Activated CD4-positive, alpha-beta T cell treated with anti-CD3 and anti-CD28 coated beads, Interleukin-2, amount 50 U/mL, for 4 hours (primary cell): ENCODE measurements at places on chromosomes 11 and 22.

DNA sequence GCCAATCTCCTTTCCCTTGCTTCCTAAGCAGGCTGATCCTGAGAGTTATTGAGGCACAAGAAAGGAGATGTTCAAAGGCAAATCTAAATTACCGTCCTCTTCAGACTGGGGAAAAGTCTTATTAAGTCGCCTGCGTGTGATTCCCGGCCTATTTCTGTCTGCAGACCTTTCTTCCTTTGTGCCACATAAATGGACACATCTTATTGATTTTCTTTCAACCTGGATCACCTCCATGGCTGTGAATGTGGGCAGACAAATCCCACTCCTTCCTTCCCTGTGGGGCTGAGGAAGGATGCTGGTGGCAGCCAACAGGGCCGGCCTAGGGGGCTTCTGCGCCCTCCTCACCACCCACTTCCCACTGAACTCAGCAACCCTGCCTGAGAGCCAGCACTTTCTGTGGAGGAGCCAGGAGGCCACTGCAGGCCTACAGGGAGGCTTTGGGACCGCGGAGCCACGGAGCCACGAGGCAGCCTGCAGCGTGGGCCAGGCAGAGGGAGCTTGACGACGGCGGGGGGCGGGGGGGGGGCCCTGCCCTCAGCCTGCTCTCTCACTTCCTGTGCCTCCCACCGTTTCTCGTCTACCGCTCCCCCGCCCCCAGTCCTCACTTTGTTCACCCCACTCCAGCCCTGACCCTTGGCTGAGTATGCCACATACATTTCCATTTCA is 73.6 kb upstream of the LMO1 start:
- DNase-seq: no peak

- DNase-seq: no peak
Measured at GRCh38 chr11:96827164-96827563, 437.4 kb downstream of the JRKL start.

- peak; percentile 40 for DNase-seq
Measured at GRCh38 chr11:19071255-19071654, 10.7 kb upstream of the MRGPRX2 start.

DNA sequence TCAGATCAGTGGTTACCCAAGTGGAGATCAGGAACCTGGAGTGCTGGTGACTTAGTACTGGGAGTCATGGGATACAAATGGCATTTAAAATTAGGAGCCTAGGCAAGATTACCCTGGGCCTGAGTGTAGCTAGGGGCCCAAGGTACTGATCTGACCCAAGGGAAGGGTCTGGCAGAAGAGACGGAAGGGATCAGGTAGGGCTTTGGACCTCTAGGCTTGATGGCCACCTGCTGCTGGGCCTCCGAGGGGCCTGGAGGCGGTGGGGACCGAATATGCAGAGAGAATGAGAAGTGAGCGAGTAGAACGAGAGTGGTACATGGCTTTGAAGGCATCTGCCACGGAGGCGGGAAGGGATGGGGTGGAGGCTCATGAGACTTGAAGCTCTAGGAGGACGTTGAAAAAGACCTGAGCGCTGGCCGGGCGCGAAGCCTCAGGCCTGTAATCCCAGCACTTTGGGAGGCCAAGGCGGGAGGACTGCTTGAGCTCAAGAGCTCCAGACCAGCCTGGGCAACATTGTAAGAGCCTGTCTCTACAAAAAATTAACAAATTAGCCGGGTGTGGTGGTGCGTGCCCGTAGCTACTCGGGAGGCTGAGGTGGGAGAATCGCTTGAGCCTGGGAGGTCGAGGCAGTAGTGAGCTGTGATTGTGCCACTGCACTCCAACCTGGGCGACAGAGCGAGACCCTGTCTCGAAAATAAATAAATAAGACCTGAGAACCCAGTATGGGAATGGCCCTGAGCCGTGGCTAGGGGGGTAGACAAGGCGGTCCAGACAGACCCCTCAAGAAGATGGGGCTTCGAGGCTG is 563 bp upstream of the PPIL2 start:
- DNase-seq: no peak

GRCh38 chr22:40224702-40225101 is 47.0 kb downstream of the TNRC6B start:
- peak; percentile 54 for DNase-seq

DNA sequence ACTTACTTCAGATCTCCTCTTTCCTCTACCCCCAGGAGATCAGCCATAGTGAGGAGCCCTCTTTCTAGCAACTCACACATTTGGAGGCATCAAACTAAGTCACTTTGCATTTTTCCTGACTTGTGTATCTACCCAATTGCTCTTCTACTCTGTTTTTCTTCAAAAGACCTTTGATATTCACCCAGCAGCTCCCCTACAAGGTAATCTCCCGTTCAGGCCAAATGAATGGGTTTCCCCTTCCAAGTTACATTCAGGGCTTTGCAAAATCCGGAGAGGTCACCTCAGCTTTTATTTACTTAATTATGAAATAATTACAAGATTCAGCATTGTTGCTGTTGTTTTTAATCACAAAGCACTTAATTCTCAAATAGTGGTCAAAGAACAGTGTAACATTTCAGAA is 6.1 kb downstream of the LARGE1 start:
- no peak for DNase-seq

GRCh38 chr11:65973439-65974110 is 12.0 kb downstream of the SART1 start:
- DNase-seq: no peak

DNA sequence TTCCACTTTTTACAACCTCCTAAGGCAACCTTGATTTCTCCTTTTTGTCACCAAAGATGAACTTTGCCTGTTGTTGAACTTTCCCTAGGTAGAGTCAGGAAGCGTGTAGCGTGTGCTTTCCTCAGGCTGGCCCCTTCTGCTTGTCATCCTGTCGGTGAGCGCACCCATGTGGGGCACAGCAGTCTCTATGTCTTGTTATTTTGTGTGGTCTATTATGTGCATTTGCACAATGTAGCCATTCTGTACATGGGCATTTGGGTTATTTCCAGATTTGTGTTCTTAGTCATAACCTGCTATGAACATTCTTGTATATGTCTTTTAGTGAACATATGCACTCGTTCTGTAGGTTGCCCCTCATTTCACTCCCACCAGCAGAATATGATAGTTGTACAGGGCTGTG is 34.9 kb downstream of the CABIN1 start:
- no peak for DNase-seq

DNA sequence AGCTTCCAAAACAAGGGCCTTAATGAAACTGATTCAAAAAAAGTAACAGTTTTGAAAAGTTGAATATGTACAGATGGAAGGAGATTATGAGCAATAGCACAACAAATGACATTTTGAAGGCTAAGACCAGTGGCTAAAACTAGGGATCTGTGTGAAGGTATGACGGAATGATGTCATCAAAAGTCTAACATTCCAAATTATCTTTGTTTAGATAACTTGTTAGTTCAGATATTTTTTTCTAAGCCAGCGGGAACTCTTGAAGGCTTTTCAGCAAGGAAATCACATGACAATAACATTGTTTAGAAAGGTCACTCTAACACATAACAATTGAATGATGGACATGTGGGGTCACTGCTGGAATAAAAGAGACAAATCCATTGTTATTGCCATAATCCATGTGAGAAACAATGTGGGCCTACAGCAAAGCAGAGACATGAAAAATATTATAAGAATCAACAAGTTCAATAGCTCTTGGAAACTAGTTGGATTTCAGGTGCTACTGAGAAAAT is 260.5 kb downstream of the CASP12 start:
- no peak for DNase-seq

DNA sequence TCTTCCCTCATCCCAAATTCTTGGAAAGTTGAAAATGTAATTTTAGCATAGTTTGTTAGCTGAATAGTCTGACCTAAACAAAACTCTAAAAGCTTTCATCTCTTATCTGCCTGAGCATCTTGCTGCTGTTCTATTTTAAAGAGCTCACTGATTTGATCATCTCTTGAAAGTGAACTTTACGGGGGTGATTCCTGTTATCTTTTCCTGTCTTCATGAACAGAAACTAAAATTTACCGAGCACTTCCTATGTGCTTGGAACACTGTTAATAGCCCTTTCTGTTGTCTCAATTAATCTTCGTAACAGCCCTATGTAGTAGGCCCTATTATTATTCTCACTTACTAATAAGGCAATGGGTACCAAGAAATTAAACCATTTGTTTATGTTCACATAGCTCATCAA is 12.3 kb downstream of the AMOTL1 start:
- no peak for DNase-seq

GRCh38 chr22:29270475-29271271 is 2.6 kb downstream of the EWSR1 start:
- DNase-seq: no peak

- no peak for DNase-seq
Measured at GRCh38 chr11:95762534-95762933, 27.0 kb downstream of the FAM76B start.

GRCh38 chr22:24859587-24859986 is 53.6 kb downstream of the SGSM1 start:
- DNase-seq: no peak

GRCh38 chr11:102144357-102145355 is 34.4 kb downstream of the YAP1 start:
- DNase-seq: no peak

DNA sequence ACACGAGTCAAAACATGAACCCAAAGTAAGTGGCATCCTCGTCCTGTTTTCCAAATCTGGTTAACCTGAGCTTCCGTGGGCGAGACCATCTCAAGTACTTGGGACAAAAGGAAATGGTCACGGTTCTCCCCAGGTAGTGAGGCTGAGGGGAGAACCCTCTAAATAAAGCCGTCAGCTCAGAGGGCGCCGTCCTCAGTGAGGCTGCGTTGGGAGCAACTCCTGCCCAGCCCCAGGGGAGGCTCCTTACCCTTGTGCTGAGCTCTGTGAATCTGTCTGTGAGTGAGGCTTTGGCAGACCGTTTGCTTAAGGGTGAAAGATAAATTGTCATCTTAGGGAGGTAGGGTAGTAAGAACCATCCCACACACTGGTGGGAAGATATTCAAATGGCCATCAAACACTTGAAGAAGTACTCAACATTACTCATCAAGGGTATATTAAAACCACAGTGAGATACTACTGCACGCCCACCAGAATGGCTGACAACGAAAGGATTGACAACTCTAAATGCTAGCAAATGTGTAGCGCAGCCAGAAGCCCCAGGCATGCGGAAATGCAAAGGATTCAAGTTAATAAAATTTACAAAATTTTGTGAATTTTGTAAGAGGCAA is 321.0 kb downstream of the TBC1D22A start:
- no peak for DNase-seq

DNA sequence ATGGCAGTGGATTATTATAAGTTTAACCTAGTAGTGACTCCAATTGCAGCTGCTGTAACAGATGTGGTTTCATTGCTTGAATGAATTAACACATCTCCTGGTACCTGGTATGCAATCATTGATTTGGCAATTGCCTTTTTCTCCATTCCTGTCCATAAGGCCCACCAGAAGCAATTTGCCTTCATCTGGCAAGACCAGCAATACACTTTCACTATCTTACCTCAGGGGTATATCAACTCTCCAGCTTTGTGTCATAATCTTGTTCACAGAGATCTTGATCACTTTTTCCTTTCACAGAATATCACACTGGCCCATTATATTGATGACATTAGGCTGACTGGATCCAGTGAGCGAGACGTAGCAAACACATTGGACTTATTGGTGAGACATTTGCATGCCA is 128.7 kb upstream of the ZC3H12C start:
- no peak for DNase-seq

- no peak for DNase-seq
Measured at GRCh38 chr11:6574816-6575715, 28.4 kb downstream of the RRP8 start.

GRCh38 chr11:70952191-70952590 is 300.2 kb downstream of the SHANK2 start:
- DNase-seq: no peak

DNA sequence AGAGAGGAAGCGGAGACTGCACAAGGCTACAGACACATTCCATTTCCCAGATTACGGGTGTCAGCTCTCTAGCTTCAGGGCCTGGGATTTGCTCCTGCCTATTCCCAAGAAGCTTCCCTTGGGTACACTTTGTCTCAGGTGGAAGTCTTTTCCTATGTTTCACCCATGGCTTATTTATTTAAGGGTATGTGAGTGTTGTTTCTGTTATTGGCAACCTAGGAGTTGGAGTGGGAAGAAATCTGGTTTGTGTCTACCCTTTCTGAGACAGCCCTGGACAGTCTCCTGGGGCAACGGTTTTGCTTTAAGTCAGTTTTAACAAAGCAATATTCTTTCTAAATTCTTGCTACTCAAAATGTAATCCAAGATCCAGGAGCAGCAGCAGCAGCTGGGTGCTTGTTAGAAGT is 127.0 kb downstream of the MICAL2 start:
- no peak for DNase-seq

GRCh38 chr11:130131961-130132850 is 27.4 kb upstream of the ST14 start:
- DNase-seq: peak; percentile 14

DNA sequence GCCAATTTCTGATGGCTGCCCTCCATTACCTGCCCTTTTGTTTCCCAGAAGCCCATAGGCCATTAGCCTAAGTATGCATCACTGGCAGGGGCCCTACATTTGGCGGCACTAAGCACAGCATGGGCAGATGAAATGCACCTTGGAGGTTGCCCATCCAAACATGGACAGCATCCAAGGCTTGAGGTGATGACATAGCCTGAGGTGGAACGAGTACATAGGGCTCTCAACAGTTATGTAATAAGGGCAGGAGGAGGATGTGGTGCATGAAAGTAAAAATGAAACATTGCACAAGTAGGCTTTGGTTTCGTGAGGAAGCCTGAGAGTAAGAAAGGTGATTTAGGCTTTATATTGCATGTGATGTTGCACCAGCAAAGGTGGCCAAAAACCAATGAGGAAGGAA is 148.1 kb downstream of the FAM76B start:
- DNase-seq: no peak

GRCh38 chr11:36139767-36140166 is 149.5 kb downstream of the COMMD9 start:
- no peak for DNase-seq

- no peak for DNase-seq
Measured at GRCh38 chr22:26432619-26433311, 3.7 kb downstream of the ASPHD2 start.

- DNase-seq: no peak
Measured at GRCh38 chr11:118439646-118440045, 3.4 kb downstream of the KMT2A start.
